ENCODE measurements at places on chromosomes 2 and 18.

DNA sequence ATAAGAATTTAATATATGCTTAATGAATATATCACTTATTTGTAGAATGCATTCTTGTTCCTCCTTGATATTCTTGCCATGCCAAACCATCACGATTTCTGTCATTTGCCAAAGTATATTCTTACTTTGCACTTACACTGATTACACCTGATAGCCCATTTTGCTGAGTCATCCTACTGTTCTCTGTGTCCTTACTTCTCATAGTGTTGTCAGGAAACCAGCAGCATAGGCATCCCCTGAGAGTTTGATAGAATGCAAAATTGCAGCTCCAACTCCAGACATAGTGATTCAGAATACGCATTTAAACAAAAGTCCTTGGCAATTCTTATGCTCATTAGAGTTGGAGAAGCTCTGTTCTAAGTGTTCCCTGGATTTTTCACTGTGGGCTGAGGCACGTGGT is 687.1 kb downstream of the DPP10 start:
- DNase-seq: no peak

- no peak for DNase-seq
Observed at GRCh38 chr2:160695402-160696086, 201.9 kb upstream of the RBMS1 start.

- DNase-seq: peak; percentile 36
Observed at GRCh38 chr2:188659656-188660406, 314.3 kb upstream of the COL3A1 start.

DNA sequence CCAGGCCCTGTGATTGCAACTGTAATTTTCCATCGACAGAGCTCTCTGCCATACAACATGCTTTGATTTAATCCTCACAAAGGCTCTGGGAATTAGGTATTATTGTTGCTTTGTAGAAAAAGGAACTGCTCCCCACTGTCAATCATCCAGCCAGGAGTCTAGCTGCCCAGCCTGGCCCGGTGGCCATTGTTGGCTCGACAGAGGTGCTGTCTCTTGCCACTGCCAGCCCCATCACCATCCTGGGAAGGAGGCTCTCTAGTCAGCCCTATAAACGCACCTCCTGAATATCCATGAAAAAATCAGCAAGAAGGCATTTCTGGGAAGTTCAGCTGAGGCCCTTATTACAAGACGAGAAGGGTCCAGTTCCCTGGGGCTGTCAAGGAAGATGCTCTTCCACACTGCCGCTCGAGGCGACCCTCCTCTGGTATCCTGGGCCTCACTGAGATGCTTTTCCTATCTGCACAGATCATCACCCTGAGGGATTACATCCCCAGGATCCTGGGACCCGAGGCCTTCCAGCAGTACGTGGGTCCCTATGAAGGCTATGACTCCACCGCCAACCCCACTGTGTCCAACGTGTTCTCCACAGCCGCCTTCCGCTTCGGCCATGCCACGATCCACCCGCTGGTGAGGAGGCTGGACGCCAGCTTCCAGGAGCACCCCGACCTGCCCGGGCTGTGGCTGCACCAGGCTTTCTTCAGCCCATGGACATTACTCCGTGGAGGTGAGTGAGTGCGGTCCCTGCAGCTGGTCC is 71.0 kb downstream of the TPO start:
- DNase-seq: no peak

DNA sequence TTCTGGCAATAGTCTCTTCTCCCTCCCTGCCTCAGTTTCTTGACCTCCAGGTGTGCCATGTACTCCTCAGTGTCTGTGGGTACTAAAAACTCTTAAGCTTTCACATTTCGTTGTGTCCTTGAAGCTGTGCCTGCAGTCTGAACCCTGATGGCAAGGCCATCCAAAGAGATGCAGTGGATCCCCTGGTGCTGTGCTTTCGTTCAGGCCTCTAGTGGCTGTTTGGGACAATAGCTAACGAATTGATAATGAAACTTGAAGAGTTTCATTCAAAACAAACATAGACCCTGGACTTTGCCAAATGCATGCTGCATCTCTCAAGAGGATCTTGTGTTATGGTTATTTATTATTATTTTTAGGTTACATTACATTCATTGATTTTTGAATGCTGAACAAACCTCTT is 523.1 kb upstream of the FSIP2 start:
- DNase-seq: no peak

GRCh38 chr18:29311580-29311979 is 1134.7 kb upstream of the CDH2 start:
- DNase-seq: no peak

DNA sequence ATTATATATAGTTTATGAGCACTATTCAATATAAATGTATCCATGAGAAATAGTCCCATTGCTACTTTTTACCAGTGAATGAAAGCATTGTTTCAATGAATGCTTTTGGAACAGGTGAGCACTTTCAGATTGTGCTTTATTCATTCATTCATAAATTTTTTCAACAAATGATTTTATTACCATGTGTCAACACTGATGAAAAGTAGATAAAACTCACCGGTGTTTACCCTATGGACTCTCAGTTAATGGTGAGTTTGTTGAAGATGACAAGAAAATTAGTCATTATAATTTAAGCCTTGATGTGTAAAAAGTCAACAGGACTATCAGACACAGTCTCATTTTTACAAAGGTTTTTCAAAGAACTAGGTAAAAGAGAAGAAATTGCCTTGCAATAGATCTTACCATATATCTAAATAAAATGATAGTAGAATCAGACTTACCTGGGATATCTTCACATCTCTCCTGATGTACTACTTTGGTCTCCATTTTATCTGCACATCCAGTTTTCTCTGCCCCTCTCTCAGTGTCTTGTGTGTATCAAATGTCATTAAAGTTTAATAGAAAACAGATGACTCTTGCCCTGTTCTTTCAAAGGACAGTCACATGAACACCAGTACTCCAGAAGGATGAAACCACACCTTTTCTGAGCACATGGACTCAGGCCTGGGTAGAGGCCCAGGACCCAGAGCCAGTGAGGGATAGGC is 325.3 kb upstream of the RND3 start:
- no peak for DNase-seq

DNA sequence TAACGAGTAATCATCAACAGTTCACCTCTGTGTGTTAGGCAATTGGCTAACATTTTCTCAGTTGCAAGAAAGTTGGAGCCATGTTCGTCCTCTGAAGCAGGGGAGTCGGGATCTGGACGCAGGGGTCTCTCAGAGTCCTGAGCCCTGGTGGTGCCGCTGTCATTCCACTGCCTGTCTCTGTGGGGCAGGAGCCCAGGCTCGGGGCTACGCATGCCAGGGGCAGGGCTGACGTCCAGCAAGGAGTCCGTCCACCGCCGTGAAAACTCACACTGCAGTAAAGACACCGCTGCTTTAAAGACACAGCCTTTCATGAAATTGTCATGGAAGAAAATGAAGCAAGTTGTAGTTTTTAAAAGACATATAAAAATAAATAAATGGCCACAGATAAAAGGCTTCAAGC is 571.1 kb upstream of the SOX11 start:
- DNase-seq: no peak

DNA sequence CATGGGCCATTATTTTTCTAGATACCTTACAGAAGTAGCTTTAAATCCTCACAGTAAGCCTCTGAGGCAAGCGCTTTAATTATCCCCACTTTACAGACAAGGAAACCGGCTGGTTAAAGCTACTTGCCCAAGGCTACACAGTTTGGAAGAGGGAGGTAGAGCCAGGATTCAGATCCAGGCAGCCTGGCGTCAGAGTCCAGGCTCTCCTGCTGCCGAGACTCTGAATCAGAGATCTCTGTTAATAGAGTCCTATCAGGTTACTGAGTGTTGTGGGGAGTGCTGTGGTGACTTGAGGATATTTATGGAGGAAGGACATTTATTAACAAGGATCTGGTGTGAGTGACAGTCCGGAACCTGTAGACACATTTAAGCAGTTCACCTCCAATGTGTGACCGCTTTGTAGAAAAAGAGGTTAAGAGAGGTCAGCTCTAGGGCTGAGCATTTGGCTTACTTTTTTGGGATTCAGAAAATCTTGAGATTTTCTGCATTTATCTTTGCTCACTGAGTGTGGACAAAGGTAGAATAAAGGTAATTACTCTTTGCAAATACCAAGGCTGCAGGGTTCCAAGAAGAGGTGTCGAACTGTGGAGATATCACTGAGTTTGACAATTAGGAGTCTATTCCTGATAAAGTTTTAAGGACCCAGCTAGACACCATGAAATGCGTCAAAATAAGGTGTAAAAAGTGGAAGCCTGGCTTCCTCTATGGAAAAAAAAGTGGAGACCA is 1.6 kb upstream of the CEP192 start:
- DNase-seq: no peak

DNA sequence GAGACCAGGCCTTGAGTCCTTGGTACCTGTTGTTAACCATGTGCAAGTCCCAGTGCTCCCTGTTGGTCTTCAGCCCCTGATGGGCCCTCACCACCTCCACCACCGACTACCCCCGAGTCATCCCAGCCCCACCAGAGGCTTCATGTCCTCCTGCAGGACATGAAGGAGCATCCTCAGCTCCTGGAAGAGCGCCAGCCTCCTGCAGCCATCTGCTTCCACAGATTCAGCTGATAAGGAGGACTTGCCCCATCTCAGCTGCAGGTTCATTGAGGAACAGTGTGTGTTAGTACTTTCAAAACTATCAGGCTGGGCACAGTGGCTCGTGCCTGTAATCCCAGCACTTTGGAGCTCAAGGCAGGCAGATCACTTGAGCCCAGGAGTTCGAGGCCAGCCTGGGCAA is 151.9 kb downstream of the ATP9B start:
- DNase-seq: no peak

- peak; percentile 59 for DNase-seq
Observed at GRCh38 chr2:105329561-105330495, at the start of gene TGFBRAP1. Gene TGFBRAP1 (minus strand): TSS chr2:105329735. CDS start chr2:105308301, 21,434 bp downstream.

DNA sequence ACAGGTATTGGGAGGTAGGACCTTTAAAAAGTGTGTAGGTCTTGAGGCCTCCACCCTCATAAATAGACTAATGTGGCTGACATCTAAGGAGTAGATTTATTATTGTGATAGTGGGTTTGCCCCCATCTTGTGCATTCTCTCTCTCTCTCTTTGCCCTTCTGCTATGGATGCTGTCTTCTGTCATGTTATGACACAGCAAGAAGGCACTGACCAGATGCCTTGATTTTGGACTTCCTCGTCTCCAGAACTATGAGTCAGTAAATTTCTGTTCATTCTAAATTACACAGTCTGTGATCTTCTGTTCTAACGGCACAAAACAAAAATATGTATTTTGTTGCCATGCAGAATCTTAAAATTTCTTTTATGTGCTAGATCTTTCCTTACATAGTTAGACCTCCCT is 66.9 kb downstream of the ATAD2B start:
- no peak for DNase-seq

GRCh38 chr18:75745147-75745546 is 317.6 kb upstream of the SMIM21 start:
- no peak for DNase-seq

GRCh38 chr2:59752071-59752470 is 801.4 kb downstream of the BCL11A start:
- DNase-seq: no peak

Data from hepatic stellate cell (primary cell).